ENCODE measurements at places on chromosomes 2 and 18.
A peak's percentile ranks its signal among the peaks of the same experiment; 100 is the strongest.

DNA sequence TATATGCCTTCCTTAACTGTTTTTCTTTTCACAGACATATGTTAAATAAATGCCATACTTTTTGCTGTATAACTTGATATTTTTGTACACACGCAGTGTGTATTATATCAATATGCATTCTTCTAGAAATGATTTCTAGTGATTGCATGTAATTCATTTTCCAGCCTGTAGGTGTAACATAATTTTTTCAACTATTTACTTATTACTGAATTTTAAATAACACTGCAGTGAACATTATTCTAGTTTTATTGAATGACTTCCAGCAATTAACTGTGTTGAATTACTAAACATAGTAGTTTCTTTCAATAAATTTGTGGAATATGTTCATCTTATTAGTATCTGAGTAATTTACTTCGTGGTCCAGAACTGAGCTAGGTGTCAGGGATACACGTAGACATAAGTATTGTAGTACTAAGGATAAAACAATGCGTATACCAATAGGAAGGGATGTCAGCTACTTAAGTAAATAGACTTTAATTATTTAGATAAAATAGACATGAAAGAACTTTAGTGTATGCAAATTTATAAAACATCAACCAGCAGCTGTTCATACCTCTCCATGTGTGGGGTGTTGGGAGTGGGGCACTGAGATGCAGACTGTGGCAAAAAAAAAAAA, 28.0 kb downstream of the TANC1 start:
- DNase-seq = no peak

- peak; percentile 68 for DNase-seq
These were observed 9.9 kb upstream of the IL1A start for GRCh38 chr2:112794131-112794733.

DNA sequence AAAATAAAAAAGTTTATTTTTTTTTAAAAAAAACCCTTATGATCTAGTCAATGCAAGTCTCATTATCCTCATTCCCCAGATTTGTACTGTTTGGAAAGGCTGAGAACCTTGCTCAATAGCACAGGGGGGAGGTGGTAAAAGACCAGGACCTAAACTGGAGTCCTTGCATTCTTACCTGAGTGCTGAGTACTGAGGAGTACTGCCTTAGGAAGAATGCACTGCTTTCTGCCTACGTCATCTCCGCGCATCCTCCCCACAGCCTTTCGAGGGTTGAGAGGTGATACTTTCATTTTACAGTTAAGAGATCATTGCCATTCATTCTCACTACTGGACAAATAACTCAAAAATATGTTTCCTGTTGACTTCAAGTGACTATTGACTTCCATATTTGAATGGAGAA, 73.8 kb downstream of the MAP3K20 start:
- no peak for DNase-seq

DNA sequence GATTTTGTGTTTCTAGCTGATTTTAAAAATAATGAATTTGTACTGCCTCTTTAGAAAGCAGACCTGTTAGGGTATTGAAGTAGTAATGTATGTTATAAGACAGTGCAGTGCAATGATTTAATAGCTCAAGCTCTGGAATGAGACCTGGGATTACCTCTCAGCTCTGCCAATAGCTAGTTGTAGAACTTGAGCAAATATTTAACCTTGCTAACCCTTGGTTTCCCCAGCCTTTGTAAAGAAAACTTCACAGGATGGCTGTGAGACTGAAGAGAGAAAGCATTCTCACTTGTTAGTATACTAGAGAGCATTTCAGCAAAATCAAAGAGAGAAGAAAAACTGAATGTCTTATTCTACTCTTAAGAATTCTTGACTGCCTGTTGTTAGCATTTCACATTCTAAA, 293.9 kb downstream of the KIAA1328 start:
- DNase-seq = no peak

GRCh38 chr2:56806924-56807323, 623.1 kb downstream of the CCDC85A start:
- no peak for DNase-seq

DNA sequence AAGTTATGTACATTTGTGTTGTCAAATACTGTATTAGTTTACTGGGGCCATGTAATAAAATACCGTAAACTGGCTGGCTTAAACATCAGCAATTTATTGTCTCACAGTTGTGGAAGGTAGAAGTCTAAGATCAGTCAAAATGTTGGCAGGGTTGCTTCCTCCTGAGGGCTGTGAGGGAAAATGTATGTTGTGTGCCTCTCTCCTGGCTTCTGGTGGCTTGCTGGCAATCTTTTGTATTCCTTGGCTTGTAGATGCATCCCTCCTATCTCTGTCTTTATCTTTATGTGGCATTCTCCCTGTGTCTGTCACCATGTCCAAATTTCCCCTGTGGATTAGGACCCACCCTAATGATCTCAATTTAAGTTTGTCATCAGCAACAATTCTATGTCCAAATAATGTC, 37.0 kb upstream of the SLC30A6 start:
- DNase-seq = no peak

DNA sequence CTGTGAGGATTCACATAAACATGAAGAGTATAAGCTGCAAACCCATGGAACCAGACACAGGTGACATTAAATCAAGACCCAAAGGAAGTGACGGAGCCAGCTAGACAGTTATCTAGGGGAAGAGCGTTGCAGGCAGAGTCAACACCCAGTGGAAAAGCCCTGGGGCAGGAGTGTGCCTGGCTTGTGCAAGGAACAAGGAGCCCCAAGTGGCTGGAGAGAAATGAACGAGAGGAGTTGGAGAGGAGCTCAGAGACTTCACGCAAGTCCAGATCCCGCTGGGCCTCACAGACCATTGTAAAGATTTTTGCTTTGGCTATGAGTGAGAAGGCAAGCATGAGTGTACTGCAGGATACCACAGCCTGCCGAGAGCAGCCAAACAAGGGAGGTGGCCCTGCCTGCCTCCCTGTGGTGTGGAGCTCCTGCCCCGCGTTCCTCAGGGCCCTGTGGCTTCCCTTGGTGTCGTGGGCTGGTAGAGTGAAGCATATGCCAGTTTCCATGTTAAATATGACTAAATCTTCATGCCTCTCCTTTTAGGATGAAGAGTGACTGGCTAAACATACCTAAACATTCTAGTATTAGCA, 88.2 kb downstream of the SP3 start:
- no peak for DNase-seq

DNA sequence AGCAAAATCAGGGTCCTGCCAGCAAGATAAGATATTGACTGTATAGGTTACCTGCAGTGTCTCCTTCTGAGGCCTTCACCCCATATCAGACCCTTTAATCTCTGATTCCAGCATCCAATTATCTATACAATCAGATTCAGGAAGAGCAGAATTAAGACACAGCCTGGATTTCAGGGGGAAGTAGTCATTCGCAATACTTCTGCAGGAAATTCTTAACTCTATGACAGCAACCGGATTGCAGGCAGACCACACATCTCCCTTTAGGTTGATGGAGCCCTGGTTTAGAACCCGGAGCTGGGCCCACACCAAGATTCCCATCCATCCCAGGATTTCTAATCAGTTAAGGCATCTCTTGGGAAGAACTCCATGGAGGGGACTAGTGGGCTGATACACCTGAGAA, 9.5 kb downstream of the ARL4C start:
- no peak for DNase-seq

DNA sequence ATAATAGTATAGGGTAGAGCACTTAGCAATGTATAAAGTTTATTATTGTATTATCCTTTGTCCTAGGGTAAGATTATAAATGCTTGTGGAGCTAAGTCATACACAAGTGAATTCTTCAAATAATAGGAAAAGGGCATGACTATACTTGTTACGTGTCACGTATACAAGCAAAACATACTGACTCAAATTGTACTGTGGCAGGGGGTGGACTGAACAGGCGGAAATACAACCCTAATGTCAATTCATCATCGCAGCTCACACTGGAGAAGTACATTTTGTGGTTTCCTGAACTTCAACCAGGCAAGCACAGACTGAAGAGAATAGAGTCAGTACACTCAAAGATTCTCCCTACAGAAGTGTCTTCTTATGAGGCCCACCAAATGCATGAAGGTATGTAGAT, 201.0 kb downstream of the MBD2 start:
- DNase-seq = peak; percentile 81

DNA sequence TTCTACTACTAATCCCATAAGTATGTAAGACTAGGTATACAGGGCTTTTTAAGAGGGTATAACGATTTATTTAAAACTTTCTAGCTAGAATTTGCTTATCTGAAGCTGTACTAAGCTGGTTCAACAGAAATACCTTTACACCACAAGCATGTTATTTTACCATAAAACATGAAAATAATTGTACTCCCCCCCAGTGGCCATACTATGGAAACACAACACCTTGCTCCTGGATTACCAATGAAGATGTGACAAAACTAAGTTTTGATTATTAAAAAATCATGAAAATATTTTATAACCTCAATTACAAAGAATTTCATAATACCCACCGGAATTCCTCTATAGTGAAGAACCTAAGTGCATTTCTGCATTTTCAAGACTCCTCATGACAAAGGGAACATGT, 27.3 kb downstream of the LPIN2 start:
- DNase-seq = peak; percentile 41

DNA sequence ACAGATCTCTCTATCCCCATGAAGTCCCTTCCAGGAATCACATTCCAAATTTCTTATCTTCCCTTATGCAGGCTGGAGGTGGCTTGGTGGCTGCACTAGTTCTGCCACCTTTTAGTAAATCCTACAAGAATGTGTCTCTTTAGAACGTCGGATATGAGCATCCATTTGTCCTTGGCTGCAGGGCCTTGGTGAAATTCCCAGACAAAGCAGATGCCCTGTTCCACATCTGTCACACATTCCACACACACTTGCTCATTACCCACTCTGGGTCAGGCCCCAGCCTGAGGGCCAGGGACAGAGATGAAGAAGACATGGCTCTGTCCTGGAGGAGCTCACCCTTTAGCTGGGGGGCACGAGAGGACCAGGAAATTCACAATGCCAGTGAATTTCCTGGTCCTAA, 31.2 kb upstream of the GPR17 start:
- no peak for DNase-seq

GRCh38 chr2:14451312-14451711, 181.2 kb upstream of the LRATD1 start:
- DNase-seq = no peak

- no peak for DNase-seq
These were observed 113.6 kb upstream of the STK17B start for GRCh38 chr2:196284866-196285557.

DNA sequence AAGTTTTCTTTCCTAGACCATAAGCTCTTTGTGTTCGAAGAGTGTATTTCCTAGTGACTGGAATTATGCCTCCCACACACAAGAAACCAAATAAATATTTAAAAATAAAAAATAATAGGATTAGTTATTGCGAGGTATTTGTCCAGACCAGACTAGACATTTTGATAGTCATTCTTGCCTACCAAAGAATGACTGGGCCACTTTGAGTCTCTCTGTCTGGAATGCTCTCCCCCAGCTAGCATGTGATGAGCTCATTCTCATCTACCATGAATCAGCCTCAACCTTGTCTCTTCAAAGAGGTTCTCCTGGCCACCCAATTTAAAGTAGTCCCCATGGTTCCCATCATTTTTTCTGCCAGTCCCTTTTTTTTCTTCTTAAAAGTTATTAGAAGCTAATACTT, 13.9 kb upstream of the DSC1 start:
- peak; percentile 43 for DNase-seq

DNA sequence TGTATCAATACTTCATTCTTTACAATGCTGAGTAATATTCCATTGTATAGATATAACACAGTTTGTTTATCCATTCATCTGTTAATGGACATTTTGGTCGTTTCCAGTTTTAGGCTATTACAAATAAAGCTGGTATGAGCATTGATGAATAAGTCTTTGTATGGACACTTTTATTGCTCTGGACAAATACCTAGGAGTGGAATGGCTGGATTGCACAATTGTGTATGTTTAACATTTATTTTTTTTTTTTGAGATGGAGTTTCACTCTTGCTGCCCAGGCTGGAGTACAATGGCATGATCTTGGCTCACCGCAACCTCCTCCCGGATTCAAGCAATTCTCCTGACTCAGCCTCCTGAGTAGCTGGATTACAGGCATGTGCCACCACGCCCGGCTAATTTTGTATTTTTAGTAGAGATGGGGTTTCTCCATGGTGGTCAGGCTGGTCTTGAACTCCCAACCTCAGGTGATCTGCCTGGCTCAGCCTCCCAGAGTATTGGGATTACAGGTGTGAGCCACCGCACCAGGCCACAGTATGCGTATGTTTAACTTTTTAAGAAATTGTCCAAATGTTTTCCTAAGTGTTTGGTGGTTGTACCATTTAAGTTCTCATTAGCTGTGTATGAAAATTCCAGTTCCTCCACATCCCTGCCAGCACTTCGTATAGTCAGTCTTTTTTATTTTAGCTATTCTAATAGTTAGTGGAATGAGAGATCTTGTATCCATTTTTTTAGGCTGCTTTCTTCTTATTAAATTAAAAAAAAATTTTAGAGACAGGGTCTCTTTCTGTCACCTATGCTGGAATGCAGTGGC, 194.9 kb upstream of the HAAO start:
- no peak for DNase-seq

DNA sequence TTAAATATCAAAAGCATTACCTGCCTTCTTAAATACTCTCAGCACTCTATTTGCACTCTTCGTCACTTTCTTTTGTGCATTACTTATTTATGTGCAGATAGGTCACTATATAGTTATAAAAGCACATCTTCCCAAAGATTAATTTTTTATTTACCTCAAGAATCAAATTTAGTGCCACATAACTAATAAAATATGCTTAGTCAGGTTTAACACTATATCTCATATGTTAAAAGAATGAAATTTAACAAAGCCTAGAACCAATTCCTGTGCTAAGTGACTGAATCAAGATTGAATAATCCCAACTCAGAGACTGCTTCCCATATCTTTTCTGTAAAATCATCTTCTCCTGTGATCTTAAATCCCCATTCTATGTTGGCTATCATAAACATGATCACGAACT, 957.5 kb upstream of the NXPH2 start:
- DNase-seq = no peak

- no peak for DNase-seq
These were observed 205.8 kb downstream of the PRKCE start for GRCh38 chr2:45857275-45857609.

DNA sequence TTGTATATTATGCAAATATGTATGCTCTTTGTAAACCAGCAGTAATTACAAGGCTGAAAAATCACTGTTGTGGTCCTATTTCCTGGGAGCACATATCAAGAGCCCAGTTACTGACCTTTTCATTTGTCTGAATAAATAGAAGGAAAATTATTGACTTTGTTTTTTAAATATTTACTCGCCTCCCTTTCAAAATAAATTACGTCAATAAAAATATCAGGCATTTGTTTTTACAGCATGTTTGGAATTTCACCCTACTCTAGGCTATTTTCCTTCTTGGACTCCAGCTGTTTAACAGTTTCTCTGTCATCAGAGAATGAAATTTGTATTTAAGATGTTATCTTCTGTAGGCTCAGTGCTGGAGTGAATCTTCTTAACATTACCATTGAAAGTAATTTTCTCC, 59.9 kb upstream of the LRATD1 start:
- no peak for DNase-seq

DNA sequence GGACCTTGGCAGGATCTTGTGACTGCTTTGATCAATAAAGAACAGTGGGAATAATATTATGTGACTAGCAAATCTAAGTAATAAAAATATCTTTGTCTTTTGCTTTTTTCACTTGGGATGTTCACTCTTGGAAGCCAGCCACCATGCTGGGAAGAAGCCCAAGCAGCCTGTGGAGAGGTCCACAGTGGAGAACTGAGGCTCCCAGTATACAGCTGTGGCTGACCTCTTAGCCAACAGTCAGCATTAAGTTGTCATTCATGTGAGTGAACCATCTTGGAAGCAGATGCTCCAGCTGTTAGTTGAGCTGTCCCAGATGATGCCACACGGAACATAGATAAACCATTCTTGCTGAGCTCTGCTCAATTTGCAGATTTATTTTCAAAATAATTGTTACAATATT, 160.0 kb downstream of the OSR1 start:
- no peak for DNase-seq

Data from non-pigmented ciliary epithelial cell (primary cell).